Stromal cell of bone marrow (primary cell): ENCODE measurements at places on chromosomes 4 and X.

- DNase-seq = no peak
Measured at GRCh38 chr4:112765317-112765974, 128.5 kb downstream of the LARP7 start.

GRCh38 chr4:921830-922331, 10.2 kb downstream of the GAK start:
- no peak for DNase-seq

DNA sequence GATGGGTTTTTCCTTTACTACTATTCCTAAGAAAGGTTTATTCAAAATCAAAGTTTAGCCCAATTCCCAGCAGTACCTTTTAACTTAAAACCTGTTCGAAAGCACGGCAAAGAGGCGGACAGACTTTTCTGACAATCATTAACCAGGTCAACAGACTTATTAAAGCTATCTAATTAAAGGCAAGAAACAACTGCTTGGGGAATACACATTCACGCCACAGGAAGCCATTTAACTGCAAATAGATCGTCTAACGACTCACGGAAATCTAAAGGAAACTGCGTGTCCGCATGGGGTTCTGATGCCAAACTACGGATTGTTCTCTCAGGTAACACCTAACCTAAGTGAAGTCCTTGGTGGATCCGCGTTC, 663 bp upstream of the USP53 start:
- DNase-seq = no peak

GRCh38 chr4:70715097-70715496, 6.7 kb upstream of the RUFY3 start:
- DNase-seq = no peak

DNA sequence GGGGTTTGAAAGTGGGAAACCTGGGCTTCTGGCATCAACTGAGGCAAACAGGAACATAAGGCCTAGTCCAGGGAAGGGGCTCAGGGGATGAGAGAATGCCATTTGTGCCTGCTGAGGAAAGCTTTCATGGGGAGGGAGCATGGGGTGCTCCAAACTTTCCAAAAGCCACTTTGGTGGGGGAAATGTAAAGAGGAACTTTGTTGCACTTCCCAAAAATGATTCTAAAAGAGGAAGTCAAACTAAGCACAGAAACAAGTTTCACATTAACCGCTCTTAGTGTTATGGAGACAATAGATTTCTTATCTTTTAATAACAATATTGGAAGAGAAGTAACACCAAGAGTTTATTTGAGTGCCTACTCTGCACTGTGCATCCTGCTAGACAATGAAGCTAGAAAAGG, 32.3 kb downstream of the GAB3 start:
- no peak for DNase-seq

GRCh38 chrX:53188763-53189162, 36.2 kb downstream of the KDM5C start:
- no peak for DNase-seq

DNA sequence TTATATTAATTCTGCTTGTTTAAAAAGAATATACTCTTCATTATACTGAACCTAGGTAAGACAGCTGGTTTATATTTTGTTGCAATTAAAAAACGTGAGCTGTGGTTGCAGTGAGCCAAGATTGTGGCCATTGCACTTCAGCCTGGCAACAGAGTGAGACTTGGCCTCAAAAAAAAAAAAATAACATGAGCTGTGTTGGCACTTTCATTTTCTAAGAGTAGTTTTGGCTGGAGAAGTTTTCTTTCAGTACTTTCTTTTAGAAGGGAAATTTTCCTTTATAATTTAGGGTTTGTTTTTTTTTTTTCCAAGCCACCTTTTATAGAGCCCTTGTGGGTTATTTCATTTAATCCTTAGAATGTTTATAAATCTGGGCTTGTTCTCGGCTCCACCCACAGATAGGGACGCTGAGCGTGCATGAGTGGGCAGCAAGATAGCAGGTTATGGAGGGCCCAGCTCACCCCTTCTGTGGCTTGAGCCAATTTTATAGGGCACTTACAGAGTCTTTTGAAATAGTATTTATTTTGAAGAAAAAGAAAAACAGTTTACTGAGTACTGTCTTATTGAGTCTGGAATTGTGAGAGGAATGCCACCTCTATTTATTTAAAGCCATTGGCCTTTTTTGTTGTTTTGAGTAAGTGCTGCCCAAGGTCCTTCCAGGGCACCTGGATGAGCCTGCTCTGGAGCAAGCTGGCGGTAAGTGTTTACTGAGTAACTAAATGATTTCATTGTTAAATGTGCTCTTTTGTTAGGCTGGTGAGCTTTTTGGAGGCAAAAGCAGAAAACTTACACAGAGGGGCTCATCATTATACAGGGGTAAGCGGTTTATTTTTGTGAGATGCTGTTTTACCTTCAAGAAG, 60.9 kb downstream of the HTT start:
- no peak for DNase-seq

DNA sequence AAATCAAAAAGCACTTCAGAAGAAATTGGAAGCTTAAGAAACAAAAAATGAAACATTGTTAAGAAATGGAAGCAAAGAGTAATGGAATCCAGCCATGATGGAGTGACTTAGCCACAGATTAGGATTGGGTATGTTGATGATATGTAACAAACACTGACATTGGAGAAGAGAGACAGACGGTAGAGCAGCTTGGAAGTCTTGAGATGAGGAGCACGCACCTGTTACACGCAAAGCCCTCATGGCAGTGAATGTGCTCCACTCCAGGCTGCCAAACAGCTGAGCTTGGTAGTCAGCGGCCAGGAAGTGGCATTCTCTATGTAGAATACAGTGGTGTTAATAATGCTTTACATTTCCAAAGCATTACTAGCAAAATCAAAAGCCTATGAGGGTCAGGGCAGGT, 56.9 kb upstream of the GPRIN3 start:
- no peak for DNase-seq

- DNase-seq = no peak
Measured at GRCh38 chr4:153684182-153684970, at the start of gene TLR2. TLR2 (plus strand) TSS chr4:153684280; CDS start chr4:153702908, 18,628 bp downstream.
